ENCODE measurements at places on chromosomes 5 and 9.
A peak's percentile ranks its signal among the peaks of the same experiment; 100 is the strongest.

- H3K27ac ChIP-seq = no peak overlapping the region
- no peaks in the 10 kb centered on the region for H3K36me3 ChIP-seq
- no peak for ATAC-seq
These were observed 4.8 kb upstream of the GRIA1 start for GRCh38 chr5:153485641-153486040.

- peaks cover 82% of the 10 kb centered on the region for H3K27me3 ChIP-seq
- ATAC-seq = no peak
- no peaks in the 10 kb centered on the region for H3K36me3 ChIP-seq
- peak within 1 kb of the TSS; percentile 74 for H3K4me3 ChIP-seq
- H3K4me1 ChIP-seq = peaks cover 17% of the 10 kb centered on the region
- H3K27ac ChIP-seq = no peak within 1 kb of the TSS
These were observed at the start of gene HRH2 for GRCh38 chr5:175657593-175658271. TSS of gene HRH2 (plus strand) at chr5:175658071. CDS start at chr5:175683234, 25,163 bp downstream.

DNA sequence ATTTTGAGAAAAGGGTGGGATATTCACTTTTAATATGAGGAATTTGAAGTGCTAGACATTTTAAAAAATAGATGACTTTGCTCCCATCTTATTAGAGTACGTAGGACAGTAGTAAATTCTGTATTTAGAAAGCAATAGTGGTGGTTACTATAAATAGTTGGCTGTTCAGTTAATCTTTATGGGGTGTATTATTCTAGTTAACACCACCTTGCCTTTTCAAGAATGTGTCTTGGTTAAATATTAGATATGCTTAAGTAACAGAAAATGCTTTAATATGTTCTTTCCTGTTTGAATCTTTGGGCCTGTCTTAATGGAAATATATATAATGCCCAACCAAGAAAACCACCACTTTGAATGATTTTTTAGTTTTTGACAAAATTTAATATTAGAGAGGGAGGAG lies 608.7 kb upstream of the FAM174A start:
- H3K4me3 ChIP-seq = no peak overlapping the region
- H3K27me3 ChIP-seq = no peaks in the 10 kb centered on the region
- ATAC-seq = no peak
- no peaks in the 10 kb centered on the region for H3K36me3 ChIP-seq
- no peak overlapping the region for H3K27ac ChIP-seq
- H3K4me1 ChIP-seq = no peaks in the 10 kb centered on the region

DNA sequence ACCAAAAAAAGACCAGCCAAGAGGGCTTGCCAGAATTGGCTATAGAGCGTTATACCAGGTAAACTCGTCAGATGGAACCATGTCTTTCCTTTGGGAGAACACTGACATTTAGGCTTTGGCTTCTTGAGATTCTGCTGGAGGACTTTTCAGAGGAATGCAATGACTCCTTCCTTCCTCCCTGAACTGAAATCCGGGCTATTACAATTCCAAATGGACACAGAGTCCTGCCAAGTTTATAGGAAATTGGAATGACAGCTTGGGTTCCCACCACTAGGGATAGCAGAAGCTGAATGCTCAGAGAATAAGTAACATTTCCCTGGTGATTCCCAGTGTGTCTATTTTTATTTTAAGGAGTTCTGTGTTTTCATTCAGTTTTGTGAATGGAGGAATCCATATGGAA lies 143.0 kb downstream of the FGF1 start:
- peaks cover 39% of the 10 kb centered on the region for H3K27me3 ChIP-seq
- no peaks in the 10 kb centered on the region for H3K36me3 ChIP-seq
- no peak overlapping the region for H3K4me3 ChIP-seq
- no peaks in the 10 kb centered on the region for H3K4me1 ChIP-seq
- no peak for ATAC-seq

GRCh38 chr9:131260751-131261452 lies 15.4 kb downstream of the FAM78A start:
- H3K27me3 ChIP-seq = no peaks in the 10 kb centered on the region
- no peak overlapping the region for H3K27ac ChIP-seq
- H3K4me3 ChIP-seq = no peak overlapping the region
- ATAC-seq = no peak
- H3K36me3 ChIP-seq = peaks cover 23% of the 10 kb centered on the region

DNA sequence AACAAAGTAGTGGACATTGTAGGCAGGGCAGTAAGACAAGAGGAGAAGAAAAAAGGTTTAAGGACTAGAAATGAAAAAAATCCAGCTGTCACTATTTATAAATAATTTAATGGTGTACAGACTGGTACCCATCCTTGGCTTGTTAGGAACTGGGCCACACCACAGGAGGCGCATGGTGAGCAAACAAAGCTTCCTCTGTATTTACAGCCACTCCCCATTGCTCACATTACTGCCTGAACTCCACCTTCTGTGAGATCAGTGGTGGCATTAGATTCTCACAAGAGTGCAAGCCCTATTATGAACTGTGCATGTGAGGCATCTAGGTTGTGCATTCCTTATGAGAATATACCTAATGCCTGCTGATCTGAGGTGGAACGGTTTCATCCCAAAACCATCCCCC lies 62.6 kb upstream of the DMAC1 start:
- H3K4me3 ChIP-seq = no peak overlapping the region
- H3K4me1 ChIP-seq = no peaks in the 10 kb centered on the region
- H3K36me3 ChIP-seq = no peaks in the 10 kb centered on the region
- H3K27me3 ChIP-seq = no peaks in the 10 kb centered on the region

DNA sequence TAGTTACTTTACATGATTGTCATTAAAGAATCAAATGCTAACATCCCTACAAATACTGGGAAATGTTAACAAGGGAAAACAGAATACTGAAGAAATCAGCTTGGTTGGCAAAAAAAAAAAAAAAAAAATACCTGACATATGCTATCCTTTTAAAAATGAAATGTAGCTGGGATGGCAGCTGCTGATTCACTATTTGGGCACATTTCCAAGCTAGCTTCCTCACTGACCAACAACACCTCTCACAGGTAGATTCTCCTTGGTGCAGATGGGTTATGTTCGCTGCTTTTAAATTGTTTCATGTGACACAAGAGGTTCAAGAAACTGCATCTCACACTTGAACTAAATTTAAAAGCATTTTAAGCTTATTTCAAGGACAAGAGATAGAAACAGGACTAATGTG lies 6.1 kb upstream of the PRUNE2 start:
- no peak overlapping the region for H3K27ac ChIP-seq
- no peaks in the 10 kb centered on the region for H3K4me1 ChIP-seq
- no peaks in the 10 kb centered on the region for H3K36me3 ChIP-seq
- peaks cover 32% of the 10 kb centered on the region for H3K27me3 ChIP-seq
- ATAC-seq = no peak

DNA sequence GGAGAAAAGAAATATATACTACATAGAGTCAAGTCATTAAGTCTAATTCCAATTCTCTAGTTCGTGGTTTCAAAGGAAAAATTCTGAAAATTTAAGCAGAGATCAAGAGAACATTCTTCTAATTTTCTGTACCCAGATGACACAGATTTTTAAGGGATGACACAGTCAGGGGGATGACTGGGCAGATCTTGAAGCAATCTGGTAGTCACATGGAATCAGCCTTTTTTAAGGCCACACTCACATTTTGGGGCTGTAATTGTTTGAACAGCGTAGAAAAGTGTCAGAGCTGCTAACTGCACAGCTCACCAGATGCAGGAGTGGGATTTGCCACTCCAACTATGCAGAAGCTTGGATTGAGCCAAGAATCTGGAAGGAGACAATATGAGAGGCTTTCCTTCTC lies 20.4 kb downstream of the PDE4D start:
- ATAC-seq = no peak
- no peak overlapping the region for H3K4me3 ChIP-seq
- no peaks in the 10 kb centered on the region for H3K4me1 ChIP-seq
- no peak overlapping the region for H3K27ac ChIP-seq

- ATAC-seq = no peak
- H3K4me1 ChIP-seq = no peaks in the 10 kb centered on the region
- no peak overlapping the region for H3K27ac ChIP-seq
- no peak overlapping the region for H3K4me3 ChIP-seq
These were observed 44.2 kb upstream of the STARD4 start for GRCh38 chr5:111556501-111556900.

- no peaks in the 10 kb centered on the region for H3K27me3 ChIP-seq
- H3K4me3 ChIP-seq = no peak overlapping the region
- H3K36me3 ChIP-seq = peaks cover 30% of the 10 kb centered on the region
- ATAC-seq = no peak
- H3K27ac ChIP-seq = peak overlapping the region; percentile 12
These were observed 13.0 kb downstream of the SLC38A9 start for GRCh38 chr5:55699041-55699688.

DNA sequence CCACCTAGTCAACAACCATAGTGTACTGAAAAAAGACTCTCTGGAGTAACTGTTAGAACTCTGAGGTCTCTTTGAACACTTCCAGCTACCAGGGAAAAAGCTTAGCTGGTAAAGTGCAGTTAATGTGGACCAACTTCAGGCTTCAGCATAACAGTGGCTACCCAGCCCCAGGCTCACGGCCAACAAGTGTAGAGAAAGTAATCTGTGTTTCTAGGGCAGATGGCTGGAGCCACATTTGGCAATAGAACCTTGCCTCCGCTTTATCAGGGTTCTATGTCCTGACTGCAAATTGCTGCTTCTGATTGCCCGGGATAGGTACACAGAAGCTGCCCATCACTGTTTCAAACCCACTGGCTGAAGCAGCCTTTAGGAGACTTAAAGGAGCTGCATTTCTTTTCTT lies 76.0 kb upstream of the SIMC1 start:
- no peak overlapping the region for H3K4me3 ChIP-seq
- peaks cover 32% of the 10 kb centered on the region for H3K27me3 ChIP-seq
- no peaks in the 10 kb centered on the region for H3K36me3 ChIP-seq
- no peak for ATAC-seq
- H3K27ac ChIP-seq = no peak overlapping the region

GRCh38 chr5:30959238-30959637 lies 234.2 kb upstream of the CDH6 start:
- H3K27ac ChIP-seq = no peak overlapping the region
- ATAC-seq = no peak
- no peak overlapping the region for H3K4me3 ChIP-seq
- H3K36me3 ChIP-seq = no peaks in the 10 kb centered on the region
- H3K4me1 ChIP-seq = no peaks in the 10 kb centered on the region

GRCh38 chr5:2465383-2465782 lies 286.1 kb downstream of the IRX2 start:
- no peak for ATAC-seq
- no peaks in the 10 kb centered on the region for H3K27me3 ChIP-seq
- H3K4me3 ChIP-seq = no peak overlapping the region
- H3K27ac ChIP-seq = no peak overlapping the region
- H3K4me1 ChIP-seq = no peaks in the 10 kb centered on the region

DNA sequence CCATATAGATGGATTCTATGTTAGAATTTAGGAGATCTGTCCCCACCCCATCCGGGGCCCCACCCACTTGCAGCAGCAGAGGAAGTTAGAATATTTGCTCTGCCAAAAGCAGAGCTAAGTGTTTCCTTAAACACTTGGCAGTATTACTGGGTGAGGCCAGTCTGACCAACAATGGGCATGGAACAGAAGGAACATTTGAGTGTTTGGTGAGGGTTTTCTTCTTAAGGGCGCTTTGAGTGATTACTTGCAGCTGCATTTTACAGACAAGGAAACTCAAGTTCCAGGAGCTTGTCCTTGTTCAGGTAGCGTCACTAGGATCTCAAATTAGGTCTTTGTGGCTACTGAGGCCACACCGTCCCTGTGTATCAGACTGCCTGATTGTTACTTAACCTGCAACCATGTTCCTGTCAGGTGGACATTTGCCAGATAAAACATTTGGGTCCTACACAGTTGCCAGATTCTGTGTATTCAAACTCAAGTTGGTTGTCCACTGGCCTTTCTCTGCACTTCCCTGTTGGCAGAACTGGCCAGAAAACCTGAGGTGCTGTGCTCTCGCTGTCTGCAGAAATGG lies 59.3 kb downstream of the SLC46A2 start:
- no peak overlapping the region for H3K27ac ChIP-seq
- peaks cover 21% of the 10 kb centered on the region for H3K36me3 ChIP-seq
- H3K4me3 ChIP-seq = no peak overlapping the region
- H3K4me1 ChIP-seq = no peaks in the 10 kb centered on the region
- ATAC-seq = no peak
- H3K27me3 ChIP-seq = no peaks in the 10 kb centered on the region

DNA sequence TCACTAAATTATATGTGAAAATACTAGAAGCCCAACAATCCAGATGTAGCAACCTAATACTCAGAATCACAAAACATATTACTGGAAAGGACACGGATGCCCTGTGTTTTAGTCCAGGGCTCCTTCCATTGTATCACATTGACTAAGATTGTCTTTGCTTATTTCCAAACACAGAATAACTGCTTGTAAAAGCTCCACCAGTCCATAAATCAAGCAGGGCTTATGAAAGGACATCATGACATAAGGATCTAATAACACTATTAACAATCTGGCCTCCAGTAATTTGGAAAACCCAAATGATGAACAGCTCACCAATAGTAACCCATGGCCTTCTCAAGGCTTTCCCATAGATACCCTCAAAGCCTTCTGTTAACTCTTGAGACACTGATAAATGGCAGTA lies 39.8 kb downstream of the WDR41 start:
- H3K4me3 ChIP-seq = no peak overlapping the region
- H3K4me1 ChIP-seq = no peaks in the 10 kb centered on the region
- no peak for ATAC-seq
- H3K27ac ChIP-seq = no peak overlapping the region

- peaks cover 26% of the 10 kb centered on the region for H3K27me3 ChIP-seq
- no peak for ATAC-seq
- no peak overlapping the region for H3K27ac ChIP-seq
- H3K4me3 ChIP-seq = no peak overlapping the region
- no peaks in the 10 kb centered on the region for H3K36me3 ChIP-seq
These were observed 60.8 kb upstream of the IRX4 start for GRCh38 chr5:1943481-1943880.

- no peak overlapping the region for H3K4me3 ChIP-seq
- H3K27ac ChIP-seq = no peak overlapping the region
- H3K36me3 ChIP-seq = no peaks in the 10 kb centered on the region
These were observed 33.4 kb upstream of the ADAMTS2 start for GRCh38 chr5:179378441-179379271.

GRCh38 chr9:121686930-121687541 lies 35.6 kb downstream of the DAB2IP start:
- H3K27ac ChIP-seq = no peak overlapping the region
- H3K4me1 ChIP-seq = peaks cover 8% of the 10 kb centered on the region
- ATAC-seq = peak; percentile 70

DNA sequence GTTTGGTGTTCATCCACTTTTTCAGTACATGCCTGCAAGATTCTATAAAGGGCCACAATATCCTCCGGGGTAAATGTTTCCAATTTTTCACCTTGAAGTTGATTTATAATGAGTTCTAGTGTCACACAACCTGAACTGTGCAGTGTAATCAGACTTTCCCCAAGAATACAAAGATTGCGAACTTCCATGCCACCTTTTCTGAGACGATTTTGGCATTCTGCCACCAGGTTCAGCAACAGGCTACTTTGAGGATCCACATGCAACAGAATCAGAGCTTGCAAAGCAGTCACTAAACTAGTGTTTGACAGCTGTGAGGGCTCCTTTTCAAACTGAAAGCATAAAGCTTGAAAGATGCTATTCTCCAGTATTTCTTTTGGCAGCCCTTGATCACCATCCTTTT lies 1.6 kb downstream of the FASTKD3 start:
- peaks cover 14% of the 10 kb centered on the region for H3K36me3 ChIP-seq
- no peaks in the 10 kb centered on the region for H3K27me3 ChIP-seq
- H3K4me1 ChIP-seq = peaks cover 39% of the 10 kb centered on the region
- no peak overlapping the region for H3K27ac ChIP-seq
- no peak overlapping the region for H3K4me3 ChIP-seq

- H3K36me3 ChIP-seq = no peaks in the 10 kb centered on the region
- no peaks in the 10 kb centered on the region for H3K4me1 ChIP-seq
- H3K4me3 ChIP-seq = no peak overlapping the region
- no peak overlapping the region for H3K27ac ChIP-seq
- ATAC-seq = no peak
- peaks cover 16% of the 10 kb centered on the region for H3K27me3 ChIP-seq
These were observed 18.7 kb downstream of the DAPK1 start for GRCh38 chr9:87516222-87516925.

- H3K4me3 ChIP-seq = no peak overlapping the region
- H3K27me3 ChIP-seq = no peaks in the 10 kb centered on the region
- ATAC-seq = no peak
- peaks cover 12% of the 10 kb centered on the region for H3K4me1 ChIP-seq
These were observed 3.6 kb downstream of the ZFP2 start for GRCh38 chr5:178899289-178899688.
